ENCODE measurements at places on chromosomes 7 and 10. TPM values are rescaled to one million over a fixed set of nuclear protein-coding genes. Genes with fewer than 3 reads are reported as not detected.

DNA sequence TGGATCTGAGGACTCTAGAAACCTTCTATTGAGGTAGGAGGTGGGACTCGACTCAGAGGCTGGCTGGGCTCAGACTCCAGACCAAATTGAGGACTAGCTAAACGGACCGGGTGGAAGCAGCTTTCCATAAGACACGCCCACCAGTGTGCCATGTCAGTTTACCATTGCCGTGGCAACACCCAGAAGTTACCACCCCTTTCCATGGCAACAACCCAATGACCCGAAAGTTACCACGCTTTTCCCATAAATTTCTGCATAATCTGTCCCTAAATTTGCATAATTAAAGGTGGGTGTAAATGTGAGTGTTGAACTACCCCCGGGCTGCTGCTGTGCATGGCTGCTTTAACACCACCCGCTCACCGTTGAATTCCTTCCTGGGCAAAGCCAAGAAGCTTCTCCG, 58.9 kb downstream of the MICALL2 start:
- DNase-seq: no peak

GRCh38 chr10:74238031-74238431, 87.0 kb downstream of the ADK start:
- no peak for DNase-seq

PIP gene
- not detected for total RNA-seq

- peak; percentile 85 for DNase-seq
These were observed 4.4 kb downstream of the BAG3 start for GRCh38 chr10:119655566-119656001.

- no peak for DNase-seq
These were observed 157.0 kb upstream of the SVIL start for GRCh38 chr10:29791773-29792172.

DNA sequence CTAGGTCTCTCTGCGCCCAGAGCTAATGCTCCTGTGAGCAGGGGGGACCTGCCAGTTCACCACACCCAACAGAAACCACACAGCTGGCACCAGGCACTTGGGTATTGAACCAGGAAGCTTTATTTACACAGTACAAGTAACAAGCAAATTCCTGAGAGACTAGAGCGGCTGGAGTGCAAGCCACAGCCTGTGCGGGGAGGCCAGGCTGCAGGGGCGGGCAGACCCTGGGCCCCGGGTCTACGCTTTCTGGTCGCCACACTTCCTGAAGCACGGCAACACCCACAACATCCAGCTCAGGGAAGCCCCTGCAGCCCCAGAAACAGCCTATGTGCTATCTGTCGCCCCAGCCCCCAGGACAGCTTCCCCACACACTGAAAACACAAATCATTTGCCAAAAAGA, 125.0 kb downstream of the FAM53B start:
- no peak for DNase-seq

GDF2 gene
- total RNA-seq: not detected

Data from HT1080 (cell line).